ENCODE measurements at places on chromosomes 12 and 14.

DNA sequence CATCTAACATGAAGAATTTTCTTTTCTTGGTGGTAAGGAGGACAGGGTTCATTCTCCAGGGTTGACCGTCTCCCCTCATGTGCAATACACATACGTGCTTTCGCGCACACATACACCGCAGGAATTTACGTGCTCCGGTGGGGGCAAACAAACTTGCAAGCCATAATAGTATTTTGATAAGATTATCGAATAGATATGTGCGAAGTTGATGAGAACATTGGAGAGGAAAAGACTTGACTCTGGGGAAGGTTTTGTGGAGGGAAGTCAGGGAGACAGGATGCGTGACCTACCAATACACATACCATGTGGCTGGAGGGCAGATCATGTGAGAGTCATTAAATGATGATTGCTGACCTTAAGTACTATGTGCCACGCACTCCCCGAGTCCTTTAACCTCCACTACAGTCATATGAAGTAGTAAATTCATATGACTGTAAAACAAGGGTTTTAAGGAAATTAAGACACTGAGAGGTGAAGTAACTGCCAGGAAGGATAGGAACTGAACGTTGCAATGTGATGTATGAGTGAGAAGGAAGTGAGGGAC is 921 bp downstream of the RAD51B start:
- DNase-seq, result no peak

DNA sequence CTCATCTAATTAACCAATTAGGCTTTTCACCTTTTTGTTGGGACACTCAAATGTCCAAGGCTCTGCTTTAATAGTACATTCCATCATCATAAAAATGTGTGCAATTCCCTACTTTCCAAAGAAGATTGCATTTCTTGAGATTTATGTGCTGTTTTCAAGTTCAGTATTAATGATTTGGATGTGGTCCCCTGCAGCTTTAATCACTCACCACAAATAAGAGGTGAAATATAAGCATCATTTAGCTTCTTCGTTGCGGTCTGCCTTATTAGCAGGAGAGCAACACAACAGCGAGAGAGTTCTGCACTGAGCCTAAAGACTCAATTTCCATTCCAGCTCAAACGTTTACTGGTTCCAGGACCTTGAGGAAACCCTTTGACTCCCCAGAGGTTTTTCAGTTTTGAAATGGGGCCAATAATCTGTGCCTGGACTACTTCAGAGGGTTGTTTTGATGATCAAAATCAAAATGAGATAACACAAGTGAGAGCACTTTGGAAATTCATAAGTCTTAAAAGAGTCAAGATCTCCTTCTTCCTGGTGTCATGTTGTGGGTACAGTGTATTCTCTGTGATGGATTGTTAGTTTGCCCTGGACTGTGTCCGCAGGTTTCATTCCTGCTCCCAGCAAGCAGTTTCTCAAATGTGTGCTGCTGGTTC is 53.1 kb downstream of the RERG start:
- no peak for DNase-seq

DNA sequence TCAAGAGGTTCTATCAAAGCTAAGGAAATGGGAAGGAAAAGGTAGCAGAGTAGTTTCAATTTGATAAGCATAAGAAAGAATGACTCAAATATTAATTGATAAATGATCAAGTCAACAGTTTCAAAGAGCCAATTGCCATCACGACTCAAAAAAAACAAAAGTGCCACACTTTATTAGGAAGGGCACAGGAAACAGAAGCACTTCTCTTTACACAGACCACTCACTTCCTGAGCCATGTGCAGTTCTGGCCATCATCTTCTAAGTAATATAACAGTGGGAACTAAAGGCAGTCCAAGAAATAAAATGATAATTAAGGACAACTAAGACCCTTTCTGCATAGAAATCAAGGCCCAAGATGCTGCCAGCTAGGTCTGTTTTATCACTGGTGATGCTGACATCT is 13.2 kb downstream of the TM7SF3 start:
- no peak for DNase-seq

- no peak for DNase-seq
These were observed 56.7 kb downstream of the DCAF5 start for GRCh38 chr14:69096246-69096645.

DNA sequence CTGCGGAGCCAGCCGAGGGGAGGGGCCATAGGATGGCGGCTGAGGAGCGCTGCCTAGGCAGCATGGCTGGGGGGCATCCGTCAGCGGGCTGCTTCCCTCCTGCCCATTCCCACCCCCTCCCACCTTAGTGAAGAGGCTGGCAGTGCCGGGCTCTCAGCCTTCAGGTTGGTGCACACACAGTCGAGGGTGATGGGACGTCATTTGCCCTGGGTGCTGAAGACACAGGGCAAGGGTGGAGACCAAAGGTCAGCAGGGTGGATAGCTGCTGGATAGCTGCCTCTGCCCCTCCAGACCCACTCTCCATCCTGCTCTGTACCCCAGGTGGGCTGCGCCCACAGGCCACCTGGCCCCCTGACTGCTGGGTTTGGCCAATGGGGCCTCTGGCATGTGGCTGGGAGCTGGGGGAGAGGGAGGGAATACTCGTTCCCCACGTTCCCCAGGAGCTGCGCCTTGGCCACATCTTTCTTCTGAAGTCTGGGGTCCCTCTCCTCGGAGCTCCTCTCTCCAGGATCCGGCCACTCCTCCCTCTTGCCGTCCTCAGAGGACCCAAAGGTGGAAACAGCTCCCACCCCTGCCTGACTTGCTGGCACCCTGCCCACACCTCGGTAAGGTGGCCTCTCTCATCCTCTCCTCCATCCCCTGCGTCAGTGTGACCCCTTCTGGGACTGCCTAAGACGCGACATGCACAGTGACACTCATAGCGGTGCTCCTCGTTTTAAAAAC is 11.2 kb upstream of the CDC42BPB start:
- DNase-seq, result no peak

GRCh38 chr14:89267656-89268055 is 149.4 kb downstream of the FOXN3 start:
- no peak for DNase-seq

DNA sequence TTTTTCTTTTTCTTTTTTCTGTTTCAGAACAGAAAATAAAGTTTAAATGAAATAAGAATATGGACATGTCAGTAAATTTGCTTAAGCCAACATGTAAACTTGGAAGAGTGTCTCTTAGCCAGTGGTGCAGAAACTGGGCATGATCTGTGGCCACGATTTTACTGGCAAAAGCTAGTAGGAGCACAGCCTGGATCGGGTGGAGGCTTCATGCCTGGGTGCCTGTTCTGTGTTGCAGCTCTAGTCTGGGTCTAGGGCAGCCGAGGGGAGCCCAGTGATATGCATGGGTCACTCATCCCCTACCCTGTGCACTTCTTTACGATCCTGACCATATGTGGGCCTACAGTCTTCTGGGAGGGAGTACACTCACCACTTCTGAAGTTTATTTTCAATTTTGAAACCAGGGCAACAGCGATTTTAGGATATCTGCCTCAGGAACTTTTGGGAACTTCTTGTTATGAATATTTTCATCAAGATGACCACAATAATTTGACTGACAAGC is 45.6 kb upstream of the SMCO2 start:
- DNase-seq, result no peak

DNA sequence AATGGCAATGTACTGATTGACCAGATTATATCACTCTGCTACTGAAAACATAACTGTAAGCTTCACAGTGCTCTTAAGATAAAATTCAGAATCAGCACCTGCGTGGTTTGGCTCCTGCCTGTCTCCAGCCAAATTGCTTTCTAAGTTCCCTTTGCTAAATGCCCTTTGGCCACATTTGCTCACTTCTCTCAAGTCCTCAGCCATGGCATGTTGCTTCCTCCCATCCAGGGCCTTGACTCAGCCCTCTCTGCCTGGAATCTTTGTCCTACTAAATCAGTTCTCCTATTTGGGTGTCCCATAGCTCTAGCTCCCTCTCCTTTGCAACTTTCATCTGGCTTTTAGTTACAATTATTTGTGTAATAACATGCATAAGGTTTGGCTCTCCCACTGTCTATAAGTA is 71.4 kb downstream of the KCNK10 start:
- DNase-seq, result no peak

GRCh38 chr12:94603434-94604365 is 46.7 kb downstream of the TMCC3 start:
- DNase-seq, result no peak

DNA sequence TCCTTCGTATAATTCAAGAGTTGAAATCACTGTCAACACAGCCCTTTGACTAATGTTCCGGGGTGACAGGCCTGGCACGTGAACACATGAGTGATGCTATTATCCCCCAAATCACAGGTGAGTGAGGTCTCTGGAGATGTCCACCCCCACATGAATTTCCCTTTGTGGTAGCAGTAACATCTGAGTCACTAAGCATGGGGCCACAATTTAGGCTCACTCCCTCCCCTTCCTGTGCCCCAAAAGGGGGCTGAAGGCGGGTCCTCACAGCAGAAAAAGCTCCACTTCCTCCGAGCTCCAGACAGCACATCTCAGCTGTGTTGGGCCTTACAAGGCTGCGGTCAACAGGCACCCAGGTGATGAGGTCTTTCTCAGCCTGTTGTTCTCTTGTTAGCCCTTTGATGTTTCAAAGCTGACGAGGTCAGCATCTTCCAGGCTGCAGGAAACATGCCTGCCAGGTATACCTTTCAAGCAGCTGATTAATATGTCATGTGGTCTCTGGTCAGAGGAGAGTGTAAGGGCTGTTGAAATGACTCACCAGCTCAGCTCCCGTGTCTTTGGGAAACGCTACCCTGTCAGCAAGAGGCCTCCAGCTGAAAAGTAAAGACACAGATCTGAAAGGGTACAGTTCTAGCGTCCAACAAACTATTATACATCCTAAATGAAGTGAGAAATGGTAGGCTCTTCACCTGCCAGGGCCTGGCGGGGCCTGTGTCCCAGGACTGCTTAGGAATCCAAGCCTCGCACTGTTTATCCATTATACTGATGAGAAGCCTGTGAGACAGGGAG is 107.3 kb downstream of the ZFP36L1 start:
- DNase-seq, result peak; percentile 88

DNA sequence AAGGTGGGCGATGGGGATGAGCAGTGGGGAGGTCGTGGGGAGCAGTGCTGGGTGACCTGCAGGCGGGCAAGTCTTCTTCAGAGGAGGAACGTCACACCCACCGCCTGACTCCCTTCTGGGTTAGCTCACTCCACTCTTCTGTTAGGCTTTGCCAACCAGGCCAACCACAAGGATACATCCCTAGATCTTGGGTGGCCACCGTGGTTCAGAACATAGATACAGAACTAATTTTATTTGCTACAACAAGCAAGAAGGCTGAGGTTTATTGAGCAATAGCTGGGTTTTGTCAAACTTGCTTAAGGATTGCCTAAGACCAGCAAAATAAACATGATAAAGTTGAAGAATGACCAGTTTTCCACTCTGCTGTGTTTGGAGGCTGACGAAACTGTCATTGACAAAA is 109.4 kb downstream of the DACT1 start:
- peak; percentile 61 for DNase-seq

GRCh38 chr12:2403221-2403976 is 350.6 kb downstream of the CACNA1C start:
- DNase-seq, result no peak

DNA sequence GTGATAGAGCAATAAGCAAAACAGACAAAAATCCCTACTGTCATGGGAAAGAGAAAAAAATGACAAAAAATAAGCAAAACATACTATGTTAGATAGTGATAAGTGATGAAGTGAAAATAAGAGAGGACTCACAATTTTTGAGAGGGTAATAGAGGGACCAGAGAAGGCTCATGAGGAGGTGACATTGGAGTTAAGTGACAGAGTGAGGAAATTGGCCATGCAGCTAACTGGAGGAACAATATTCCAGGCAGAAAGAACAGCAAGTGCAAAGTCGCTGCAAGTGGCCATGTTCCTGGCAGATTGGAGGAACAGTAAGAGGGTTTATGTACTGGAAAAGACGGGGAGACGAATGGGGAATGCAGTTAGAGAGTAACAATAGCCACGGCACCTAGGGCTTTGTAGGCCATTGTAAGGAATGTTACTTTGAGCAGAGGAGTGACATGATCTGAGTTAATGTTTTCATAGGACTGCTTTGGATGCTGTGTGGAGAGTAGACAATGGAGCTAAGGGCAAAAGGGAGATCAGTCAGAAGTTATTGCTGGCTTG is 1.4 kb upstream of the SAV1 start:
- DNase-seq, result no peak

DNA sequence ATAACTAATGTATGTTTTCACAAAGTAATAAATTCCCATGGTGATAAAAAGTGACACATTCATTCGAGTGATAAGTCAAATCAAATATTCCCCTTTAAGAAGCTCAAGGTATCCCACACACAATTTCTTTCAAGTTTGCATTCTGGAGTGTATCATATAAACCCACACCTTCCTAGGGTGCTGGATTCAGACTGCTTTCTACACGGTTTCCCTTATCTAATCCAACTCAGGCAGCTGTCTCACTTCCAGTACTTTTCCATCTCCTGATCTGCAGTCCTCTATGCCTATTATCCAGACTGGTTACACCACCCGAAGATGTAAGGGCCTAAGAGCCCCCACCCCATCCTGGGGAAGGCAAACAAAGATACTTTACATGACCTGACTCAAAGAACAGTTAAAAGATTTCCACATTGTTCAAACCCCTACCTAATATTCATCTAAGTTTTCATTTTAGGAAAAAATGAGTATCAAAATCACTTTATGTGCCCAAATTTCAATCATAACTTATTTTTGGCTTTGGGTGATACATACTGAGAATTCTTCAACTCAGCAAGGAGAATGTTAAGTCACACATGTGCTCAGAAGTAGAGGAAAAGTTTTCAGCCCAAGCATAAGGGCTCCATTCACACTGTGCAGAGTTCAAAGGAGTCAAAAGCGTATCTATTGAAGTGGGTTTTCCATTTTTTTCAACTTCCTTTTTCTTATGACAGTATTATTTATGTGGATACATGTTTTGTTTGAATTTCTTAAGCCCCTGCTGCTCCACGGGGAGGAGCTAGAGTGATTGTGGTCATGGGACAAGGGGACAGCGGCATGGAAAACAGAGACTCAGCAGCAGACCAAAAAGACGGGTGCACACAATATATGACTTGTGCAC is 41.8 kb downstream of the CORO1C start:
- peak; percentile 65 for DNase-seq

GRCh38 chr14:23555533-23555881 is 564 bp upstream of the THTPA start:
- DNase-seq, result no peak

DNA sequence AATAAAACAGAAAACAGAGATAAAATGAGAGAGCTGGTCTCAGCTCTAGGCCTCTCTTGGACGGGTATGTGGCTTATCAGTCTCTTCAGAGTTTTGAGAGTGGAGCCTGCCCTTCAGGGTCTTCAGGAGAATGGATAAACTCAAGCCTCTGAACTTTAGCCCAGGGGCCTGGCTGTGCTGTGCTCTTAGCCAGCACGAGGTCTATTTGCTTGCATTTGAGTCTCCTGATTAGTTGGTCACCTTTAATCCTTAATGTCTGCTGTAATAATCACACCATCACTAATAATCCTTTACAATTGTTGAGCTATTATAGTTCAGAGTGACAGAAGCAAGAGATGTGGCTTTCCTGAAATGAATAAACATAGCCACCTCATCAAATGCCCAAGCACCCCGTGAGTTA is 24.3 kb downstream of the KRT80 start:
- no peak for DNase-seq

DNA sequence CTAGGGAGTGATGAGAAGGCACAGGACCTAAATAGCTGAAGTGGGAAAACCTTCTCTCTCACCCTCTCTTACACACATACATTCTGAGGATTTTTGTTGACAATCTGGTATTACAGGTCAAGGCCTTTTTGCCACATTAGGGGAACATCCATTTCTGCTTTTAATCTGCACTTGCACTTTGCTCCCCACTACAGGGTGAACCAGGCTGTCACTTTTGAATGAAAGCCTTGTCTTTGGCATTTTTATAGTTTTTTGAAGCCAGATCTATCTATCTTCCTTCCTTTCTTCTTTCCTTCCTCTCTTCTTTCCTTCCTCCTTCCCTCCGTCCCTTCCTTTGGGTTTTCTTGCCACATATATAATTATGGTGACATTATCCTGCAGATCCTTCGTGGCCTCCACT is 165.9 kb upstream of the OTX2 start:
- no peak for DNase-seq

All from astrocyte of the hippocampus (primary cell).